ENCODE measurements at places on chromosomes 13 and 19.

DNA sequence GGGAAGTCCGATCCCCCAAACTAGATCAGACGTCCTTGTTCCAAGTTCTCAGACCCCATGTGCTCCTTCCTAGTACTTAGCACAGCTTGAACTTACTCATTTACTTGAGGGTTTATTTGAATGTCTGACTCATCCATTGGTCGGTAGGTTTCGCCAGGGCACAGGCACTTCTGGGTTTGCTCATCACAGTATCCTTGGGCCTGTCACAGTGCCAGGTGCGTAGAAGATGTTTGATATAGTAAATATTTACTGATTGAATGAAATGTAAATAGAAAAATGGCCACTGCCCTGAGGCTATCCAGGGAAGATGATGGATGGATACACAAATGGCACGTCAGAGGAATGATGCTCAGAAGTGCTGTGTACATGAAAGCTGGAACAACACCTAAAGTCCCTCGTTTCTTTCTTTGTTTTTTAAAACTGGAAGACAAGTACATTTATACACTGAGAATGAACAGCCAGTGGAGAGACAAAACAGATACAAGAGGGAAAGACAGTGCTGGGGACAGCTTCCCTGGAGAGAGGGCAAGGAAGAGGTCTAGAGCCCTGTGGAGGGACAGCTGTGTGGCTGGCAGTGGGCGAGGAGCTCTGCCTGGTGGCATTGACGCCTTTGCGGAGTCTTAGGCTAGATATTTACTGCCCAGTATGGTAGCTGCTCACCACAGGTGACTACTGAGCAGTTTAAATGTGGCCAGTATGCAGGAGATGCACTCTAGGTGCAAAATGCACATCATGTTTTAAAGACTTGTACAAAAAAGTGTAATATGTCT is 31.2 kb upstream of the KL start:
- no peak for DNase-seq

DNA sequence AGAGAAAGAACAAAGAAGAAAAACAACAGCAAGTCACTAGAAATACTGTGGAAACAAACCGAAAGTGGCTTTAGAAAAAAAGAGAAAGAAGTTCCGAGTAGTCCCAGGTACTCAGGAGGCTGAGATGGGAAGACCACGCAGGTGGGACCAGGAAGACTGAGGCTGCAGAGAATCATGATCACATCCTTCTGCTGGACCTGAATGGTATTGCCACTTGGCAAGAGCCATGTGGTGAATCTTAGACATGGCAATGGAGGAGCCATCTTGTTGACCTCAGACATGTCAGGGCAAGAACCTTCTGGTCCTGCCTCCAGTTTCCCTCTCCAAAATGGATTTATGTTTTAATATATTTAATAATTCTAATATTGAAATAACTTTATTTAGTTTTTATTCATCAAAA is 37.4 kb upstream of the ZNF724 start:
- DNase-seq, result no peak

GRCh38 chr19:11093689-11094238 is 4.5 kb downstream of the LDLR start:
- no peak for DNase-seq

GRCh38 chr13:25971459-25972145 is 80.2 kb downstream of the SHISA2 start:
- no peak for DNase-seq

DNA sequence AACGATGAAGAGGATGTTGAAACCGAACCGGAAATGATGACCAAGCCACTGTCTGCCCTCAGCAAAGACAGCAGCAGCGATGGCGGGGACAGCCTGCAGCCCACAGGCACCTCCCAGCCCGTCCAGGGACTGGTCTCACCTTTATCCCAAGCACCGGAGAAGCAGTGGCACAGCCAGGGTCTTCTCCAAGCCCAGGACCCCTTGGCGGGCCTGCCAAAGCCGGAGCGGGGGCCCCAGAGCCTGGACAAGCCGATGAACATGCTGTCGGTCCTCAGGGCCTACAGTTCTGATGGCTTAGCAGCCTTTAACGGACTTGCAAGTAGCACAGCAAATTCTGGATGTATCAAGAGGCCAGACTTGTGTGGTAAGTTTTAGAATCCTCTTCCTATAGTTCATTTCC is 177.0 kb downstream of the ZNF536 start:
- no peak for DNase-seq

DNA sequence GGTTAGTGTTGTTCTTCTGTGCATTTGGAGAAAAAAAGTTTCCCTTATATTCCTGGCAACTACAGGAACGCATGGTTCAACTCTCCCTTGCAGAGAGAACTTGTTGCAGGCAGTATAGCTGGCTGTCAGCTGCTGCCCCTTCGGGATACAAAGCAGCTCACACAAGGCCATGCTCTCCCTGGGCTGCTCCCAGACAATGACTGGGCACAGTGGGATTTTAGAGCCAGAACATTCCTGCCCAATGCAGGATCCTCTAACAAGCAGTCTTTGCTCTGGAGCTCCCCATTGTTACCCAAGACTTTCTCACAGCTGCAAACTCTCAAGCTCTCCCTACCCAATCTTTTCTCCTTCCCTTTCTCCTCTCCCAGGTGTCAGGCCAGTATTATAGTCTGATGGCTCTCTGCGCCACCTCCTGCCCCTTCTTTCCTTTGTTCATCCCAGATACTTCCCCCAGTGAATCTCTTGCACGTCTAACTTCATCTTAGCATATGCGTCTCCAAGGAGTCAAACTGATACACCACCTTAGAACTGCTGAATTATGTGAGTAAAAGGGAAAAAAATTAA is 27.5 kb upstream of the SERPINE3 start:
- no peak for DNase-seq

DNA sequence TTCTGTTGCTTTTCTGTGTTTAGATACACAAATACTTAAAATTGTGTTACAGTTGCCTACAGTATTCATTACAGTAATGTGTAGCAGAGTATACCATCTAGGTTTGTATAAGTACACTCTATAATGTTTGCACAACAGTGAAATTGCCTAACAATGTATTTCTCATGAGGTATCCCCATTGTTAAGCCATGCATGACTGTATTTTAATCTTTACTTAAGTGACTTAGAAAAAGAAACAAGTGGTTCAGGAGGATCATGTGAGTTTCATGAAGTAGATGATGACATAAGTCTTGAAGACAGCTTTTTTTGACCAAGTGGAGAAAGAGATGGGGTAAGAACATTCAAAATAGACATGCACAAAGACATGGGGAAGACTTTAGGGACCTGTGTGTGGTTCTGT is 8.4 kb upstream of the KCTD4 start:
- no peak for DNase-seq

DNA sequence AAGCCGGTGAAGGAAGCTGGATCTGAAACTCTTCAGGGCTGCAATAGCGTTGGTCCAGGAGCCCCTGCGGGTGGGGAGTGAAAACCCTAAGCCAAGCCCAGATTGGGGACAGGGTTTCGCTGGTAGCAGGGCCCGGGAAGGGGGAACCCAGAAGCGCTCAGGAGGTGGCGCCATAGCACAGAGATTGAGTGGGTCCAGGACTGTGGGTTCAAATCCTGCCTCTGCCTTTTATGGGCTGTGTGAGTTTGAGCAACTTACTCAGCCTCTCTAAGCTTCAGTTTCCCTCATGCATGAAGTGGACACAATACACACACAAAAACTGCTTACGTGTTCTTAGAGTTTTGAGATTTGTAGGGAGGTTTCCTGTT is 8.3 kb upstream of the SYCN start:
- no peak for DNase-seq

GRCh38 chr13:62130062-62130970 is 714.7 kb upstream of the PCDH20 start:
- no peak for DNase-seq

DNA sequence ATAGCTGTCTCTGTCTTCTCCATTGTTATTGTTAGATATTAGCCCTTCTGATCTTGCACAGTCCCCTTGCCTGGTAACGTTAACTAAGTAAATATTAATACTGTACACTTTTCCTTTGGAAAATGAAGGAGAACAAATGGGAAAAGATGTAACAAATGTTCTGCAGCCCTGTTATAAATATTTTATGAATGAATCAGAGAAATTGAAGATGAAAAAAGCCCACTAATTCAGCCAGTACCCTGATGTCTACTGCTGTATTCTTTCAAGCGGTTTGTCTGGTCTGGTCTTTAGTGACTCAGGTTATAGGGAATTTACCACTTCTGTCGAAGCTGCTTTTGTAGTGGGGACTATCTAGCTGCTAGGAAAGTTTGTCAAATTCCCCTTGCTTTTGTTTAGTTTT is 121.0 kb downstream of the COG6 start:
- DNase-seq, result peak; percentile 75

Data from AG04449 (cell line).